Stimulated activated CD8-positive, alpha-beta memory T cell treated with anti-CD3 and anti-CD28 coated beads, Interleukin-7, amount 100 ng/mL, for 24 hours (primary cell): ENCODE measurements at places on chromosomes 13 and 19.

DNA sequence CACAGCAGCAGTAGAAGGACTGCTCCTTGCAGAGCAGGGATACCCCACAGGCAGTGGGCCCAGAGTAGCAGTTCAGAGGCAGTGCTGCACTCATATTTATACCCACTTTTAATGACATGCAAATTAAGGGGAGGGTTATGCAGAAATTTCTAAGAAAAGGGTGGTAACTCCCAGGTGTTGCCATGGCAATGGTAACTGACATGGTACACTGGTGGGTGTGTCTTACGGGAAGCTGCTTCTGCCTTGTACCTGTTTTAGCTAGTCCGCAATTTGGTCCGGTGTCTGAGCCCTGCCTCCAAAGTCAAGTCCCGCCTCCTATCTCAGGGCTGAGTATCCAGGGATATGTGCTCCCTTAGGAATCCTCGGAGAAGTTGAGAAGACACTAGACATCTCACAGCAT is 79.2 kb upstream of the UQCRFS1 start:
- no peak for DNase-seq

DNA sequence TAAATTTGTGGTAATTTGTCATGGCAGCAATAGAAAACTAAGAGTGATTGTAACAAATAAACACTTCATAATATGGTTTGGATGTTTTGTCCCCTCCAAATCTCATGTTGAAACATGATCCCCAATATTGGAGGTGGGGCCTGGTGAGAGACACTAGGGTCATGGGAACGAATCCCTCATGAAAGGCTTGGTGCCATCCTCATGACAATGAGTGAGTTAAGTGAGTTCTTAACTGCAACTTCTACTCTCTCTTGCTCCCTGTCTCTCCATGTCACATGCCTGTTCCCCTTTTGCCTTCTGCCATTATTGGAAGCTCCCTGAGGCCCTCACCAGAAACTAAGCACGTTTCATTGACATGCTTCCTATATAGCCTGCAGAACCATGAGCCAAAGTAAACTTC is 1233.2 kb downstream of the OLFM4 start:
- no peak for DNase-seq

- no peak for DNase-seq
Measured at GRCh38 chr19:29172302-29172701, 40.6 kb downstream of the UQCRFS1 start.

DNA sequence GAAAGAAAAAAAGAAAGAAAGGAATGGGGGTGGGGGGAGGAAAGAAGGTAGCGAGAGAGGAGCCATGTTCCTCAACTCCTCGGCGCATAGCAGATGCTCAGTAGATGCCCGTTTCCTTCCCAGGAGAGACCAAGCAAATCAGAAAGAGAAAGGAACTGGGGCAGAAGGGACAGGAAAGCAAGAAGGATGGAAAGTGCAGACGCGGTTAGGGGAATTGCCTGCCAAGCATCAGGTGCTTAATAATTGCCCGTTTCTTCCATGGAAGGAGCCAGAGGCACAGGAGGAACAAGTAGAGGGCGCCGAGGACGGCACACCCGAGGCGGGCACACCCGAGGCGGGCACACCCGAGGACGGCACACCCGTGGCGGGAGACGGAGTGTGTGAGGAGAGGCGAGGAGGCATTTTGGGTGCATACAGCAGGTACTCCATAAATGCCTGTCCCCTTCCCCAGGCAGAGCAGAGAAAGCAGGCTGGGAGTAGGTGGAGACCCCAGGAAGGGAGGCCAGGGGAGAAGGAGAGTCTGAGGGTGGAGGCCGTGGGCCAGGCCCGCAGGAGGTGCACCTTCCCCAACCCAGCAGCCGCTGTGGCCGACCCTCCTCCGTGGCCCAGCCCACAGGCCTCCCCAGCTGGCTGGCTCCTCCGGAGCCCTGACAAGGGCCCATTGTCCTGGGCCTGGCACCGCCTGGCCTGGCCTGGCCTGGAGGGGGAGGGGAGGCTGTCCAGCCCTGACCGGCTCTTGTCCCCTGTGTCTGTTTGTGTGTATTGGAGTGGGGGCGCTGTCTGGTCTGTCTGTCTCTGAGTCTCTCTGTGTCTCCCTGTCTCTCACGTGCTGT is 14.6 kb downstream of the JOSD2 start:
- DNase-seq: no peak

DNA sequence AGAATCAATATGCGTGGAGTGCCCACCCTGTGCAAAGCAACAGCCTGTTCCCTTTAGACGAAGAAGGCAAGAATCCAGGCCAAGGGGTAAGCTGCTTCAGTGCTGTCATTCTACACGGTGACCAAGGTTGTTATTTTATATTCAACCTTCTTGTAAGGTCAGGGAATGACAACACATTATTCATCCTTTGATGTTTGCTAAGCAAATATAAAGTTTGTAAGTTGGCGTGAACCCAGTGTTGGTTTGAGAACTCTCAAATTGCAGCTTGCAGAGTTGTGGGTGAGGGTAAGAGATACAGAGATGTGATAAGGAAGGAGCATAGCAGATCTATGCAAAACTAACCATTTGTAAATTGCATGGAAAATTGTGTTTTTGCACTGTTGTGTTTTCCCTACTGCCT is 436.7 kb downstream of the FGF9 start:
- DNase-seq: no peak

DNA sequence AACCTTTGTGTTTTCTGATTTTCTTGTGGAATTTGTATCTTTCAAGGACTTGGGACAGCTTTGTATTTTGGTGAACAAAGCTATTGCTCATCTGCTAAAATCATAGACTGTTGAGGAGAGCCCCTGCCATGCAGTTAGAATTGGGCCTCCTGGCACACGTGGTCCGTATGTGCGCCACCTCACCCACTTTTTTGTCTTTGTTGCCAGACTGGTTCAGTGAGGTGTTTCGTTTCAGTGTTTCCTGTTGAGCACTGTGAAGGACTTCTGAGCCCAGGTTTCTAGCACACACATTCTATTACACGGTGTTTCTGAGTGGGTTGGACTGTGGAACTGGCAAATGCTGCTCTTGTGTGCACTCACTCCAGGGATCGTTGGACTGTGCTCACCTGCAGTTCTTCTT is 37.6 kb upstream of the RNF113B start:
- DNase-seq: no peak

DNA sequence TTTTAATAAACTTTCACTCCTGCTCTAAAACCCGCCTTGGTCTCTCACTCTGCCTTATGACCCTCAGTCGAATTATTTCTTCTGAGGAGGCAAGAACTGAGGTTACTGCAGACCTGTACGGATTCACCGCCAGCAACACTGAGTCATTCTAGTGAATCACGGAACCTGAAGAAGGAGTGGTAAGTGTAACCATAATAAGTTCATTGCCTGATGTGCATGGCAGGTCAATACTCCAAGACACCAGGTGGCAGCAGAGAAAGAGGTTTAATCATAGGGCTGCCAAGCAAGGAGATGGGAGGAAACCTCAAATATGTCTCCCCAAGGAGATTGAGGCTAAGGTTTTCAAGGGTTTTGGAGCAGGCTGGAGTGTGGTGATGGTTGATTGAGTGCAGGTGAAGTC is 204.3 kb upstream of the IPO5 start:
- DNase-seq: no peak

- DNase-seq: no peak
Measured at GRCh38 chr13:101565317-101565716, 112.8 kb downstream of the ITGBL1 start.

GRCh38 chr13:113116206-113116800 is 6.3 kb upstream of the F10 start:
- DNase-seq: no peak

DNA sequence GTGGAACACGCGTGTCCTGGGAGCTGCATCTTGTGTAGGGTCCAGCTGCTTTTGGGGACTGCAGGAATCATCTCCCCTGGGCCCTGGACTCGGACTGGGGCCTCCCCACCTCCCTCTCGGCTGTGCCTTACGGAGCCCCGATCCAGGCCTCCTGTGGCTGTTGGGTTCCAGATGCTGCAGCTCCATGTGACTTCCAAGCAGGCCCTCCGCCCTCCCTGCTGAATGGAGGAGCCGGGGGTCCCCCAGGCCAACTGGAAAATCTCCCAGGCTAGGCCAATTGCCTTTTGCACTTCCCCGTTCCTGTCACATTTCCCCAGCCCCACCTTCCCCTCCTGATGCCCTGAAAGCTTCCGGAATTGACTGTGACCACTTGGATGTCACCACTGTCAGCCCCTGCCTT is 6.2 kb upstream of the PGLS start:
- DNase-seq: no peak

GRCh38 chr13:74575729-74576125 is 441.5 kb upstream of the KLF12 start:
- peak; percentile 20 for DNase-seq

DNA sequence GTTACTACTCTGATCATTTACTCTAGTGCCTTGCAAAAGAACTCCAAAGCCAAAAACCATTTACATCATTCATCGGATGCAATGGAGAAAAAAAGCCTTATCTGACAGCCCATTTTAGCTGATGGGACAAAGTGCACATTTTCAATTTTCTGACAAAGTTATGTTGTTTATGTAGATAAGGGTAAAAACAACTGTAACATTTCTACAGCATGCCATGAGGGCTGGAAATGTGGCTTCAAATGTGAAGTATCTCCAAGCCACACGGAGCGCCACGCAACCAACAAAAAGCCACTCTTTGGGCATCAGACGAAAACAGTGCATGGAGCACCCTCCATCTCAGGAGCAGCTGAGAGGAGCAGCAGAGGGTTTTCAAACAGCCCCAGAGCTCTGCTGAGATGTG is 364.6 kb upstream of the ZNF507 start:
- DNase-seq: no peak

DNA sequence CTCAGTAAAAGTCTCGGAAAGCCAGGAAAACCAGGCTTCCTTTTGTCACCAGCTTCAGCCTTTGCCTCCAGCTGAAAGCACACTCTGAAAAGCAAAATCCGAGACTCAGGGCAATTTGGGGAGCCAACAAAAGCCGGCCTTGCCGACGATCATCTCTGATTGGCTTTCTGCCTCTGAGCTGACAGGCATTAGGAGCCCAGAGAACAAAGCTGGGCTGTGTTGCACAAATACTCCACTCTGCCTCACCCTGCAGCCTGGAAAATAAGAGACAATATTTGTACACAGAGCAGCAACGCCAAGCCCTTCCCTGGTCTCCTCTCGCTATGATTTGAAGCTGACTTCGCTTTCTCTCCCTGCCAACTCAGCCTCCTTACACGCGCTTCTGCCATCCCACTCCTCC is 46.9 kb downstream of the CACNA1A start:
- no peak for DNase-seq

GRCh38 chr13:22748866-22749577 is 431.8 kb upstream of the SGCG start:
- no peak for DNase-seq

DNA sequence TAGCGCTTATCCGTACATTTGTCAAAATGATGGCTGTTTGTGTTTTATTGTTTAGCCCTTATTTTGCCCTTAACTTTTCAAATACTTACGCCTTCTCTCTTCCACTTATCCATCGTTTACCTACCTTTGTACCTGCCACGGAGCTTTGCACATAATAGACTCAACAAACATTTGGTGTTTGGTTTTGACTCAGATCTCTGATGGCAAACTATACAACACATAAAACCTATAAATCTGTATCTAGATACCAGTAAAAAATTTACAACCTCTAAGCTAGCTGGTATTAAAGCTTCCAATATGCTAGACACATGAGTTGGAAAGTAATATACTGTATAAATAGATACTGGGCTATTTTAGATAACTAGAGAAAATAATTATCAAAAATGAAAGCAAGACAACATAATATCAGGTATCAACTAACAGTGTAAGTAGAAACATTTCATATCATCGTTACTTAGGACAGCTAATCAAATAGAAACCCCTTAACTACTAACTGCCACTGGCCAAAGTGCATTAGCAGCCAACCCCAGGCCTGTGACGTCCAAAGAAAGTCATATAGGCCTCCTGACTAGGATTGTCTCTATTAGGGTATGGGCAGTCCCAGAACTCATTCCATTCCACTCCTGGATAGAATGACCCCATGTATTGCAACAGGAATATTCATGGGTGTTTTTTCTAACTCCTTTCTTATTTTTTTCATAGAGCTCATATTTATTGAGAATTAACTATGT is 53.8 kb downstream of the KCTD12 start:
- DNase-seq: no peak

GRCh38 chr19:5430237-5430636 is 25.0 kb upstream of the ZNRF4 start:
- DNase-seq: no peak

DNA sequence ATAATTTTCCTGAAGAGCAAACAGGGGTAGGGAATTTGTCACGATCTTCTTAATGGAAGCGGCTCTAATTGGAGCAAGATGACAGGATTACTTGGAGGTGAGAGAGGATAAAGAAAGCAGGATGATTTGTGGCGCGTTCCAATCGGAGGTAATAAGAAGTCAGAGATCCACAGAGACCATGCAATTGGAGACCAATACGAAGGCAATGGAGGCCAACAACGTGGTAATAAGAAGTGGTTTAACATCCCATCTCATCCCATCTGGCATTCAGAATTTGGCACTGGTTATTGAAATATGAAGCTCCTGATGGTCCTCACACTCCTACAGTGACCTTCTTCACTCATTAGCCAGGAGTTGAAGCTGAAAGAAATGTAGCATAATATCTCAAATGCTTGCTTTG is 130.6 kb downstream of the DLEU7 start:
- no peak for DNase-seq

GRCh38 chr13:66341635-66342377 is 888.3 kb downstream of the PCDH9 start:
- DNase-seq: no peak

DNA sequence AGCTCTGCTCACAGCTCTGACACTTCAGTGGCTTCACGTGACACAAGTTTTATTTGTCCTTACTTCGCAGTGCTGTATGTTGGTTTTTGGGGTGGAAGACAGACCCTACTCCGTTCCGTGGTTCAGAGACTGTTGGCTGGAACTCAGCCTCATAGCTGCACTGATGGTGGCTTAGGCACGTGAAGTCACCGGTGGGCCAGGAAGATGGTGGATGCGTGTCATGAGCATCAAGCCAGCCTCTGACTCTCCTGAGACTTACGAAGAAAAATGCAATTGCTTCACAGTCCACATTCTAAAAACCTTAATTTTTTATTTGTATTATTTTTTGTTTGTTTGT is 161.4 kb upstream of the SOX1 start:
- no peak for DNase-seq

GRCh38 chr13:101925731-101926130 is 473.3 kb downstream of the ITGBL1 start:
- DNase-seq: no peak

GRCh38 chr19:35739275-35740107 is 2.8 kb downstream of the IGFLR1 start:
- DNase-seq: no peak

- no peak for DNase-seq
Measured at GRCh38 chr13:59358014-59358413, 805.7 kb downstream of the DIAPH3 start.

DNA sequence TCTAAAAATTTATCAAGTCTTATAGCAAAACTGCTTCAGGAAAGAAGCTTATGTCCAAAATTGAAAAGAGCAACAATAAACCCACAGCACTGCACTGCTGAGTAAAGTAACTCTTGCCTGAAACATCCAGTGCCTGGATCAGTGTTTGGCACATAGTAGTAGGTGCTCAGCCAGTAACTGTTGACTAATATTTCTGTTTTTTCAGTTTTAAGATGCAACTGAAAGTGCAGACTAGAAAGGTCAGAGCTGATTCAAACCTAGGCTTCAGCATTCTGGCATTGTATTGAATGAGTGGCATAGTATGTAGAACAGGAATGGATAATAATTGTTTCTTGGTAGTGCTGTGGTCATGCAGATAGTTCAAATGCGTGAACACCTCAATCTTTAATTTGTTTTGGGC is 67.6 kb downstream of the UBL3 start:
- DNase-seq: no peak
